ENCODE measurements at places on chromosomes 1 and 21.

DNA sequence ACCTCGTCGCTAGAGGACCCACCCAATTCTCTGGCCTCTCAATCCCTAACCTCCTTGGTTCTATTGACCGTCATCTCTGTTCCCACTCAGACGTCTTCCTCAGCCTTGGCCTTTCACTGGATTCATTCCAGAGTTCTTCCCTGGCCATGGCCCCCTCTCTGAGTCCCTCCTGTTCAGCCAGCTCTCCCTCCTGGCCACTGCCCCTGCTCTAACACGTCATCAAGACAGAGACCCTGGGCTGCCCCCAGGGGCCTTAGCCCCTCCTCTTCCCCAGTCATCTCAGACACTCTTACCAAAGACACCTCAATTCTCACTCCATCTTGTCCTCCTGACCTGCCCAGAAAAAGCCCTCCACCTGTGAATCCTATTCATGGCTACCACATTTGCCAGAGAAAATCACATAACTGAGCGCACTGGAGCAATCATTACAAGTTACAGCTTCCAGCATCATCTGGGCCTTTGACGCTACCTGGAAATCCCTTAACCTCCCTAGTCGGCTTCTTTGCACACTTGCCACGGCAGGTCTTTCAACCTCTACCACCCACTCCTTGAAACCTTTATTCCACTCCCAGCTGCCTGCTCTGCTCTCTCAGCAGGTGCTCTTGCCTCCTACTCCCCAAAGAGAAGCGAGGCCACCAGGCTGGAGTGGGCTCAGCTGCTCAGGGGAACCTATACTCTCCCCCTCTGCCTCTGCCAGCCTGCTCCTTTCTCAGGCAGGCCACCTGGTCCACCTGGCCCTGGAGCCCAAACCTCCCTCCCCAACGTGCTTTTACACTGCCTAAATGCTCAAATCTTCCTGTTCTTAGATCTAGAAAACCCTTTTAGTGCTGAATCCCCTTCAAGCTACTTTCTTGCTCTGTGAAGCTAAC, 14.0 kb downstream of the DCST2 start:
- DNase-seq: no peak
- no peak overlapping the region for H3K27ac ChIP-seq
- peak overlapping the region; percentile 62 for H3K4me3 ChIP-seq
- H3K36me3 ChIP-seq: no peaks in the 10 kb centered on the region
- H3K27me3 ChIP-seq: no peaks in the 10 kb centered on the region

GRCh38 chr1:158248118-158248517, 6.1 kb upstream of the CD1A start:
- no peaks in the 10 kb centered on the region for H3K36me3 ChIP-seq
- H3K4me3 ChIP-seq: peak overlapping the region; percentile 81
- peaks cover 63% of the 10 kb centered on the region for H3K4me1 ChIP-seq
- no peaks in the 10 kb centered on the region for H3K27me3 ChIP-seq
- DNase-seq: peak; percentile 78

GRCh38 chr1:109624201-109625010, 4.8 kb downstream of the AMPD2 start:
- peak overlapping the region; percentile 92 for H3K27ac ChIP-seq
- no peaks in the 10 kb centered on the region for H3K36me3 ChIP-seq
- H3K4me3 ChIP-seq: peak overlapping the region; percentile 71
- peaks cover 47% of the 10 kb centered on the region for H3K4me1 ChIP-seq
- no peaks in the 10 kb centered on the region for H3K27me3 ChIP-seq
- DNase-seq: peak; percentile 53

GRCh38 chr21:41011951-41012366, 156.0 kb upstream of the BACE2 start:
- no peak overlapping the region for H3K27ac ChIP-seq
- H3K4me1 ChIP-seq: no peaks in the 10 kb centered on the region
- peaks cover 6% of the 10 kb centered on the region for H3K27me3 ChIP-seq
- no peak for DNase-seq
- no peaks in the 10 kb centered on the region for H3K36me3 ChIP-seq

DNA sequence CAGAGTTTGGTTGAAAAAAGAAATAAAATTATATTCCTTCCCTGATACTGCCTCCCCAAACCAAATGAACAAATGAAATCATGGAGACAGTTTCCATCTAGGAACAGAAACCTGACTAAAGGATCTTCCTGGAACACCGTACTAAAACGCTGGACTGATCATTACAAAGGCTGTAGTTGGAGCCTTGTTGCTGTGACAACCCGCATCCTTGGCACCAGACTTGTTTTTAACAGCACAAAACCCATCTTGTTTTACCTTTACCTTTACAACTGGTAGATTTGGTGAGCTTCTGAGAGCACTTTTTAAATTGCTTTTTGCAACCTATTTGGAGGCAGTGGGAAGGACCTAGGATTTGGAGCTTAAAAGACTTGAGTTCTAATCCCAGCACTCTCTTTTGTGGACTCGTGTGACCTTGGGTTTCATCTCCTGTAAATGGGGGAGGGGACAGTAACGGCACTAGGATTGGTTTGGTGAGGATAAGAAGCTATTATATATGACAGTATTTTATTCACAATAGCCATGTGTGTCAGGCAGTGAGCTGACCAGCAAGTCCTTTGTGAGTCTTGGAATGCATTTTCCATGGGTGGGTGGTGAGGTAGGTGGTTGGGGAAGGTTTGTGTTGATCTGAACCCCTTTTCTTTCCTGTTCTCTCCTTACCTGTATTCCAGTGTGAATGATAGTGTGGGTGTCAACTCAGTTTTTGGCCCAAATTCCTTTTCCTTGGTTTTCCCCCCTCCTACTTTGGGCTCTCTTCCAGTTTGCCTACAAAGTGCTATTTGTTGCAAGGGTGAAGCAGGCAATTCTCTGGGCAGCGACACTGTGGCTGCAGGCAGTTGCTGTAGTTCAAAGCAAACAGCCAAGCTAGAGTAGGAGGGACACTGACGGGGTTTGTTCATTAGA, 12.6 kb downstream of the LRRC8D start:
- peaks cover 13% of the 10 kb centered on the region for H3K4me1 ChIP-seq
- H3K4me3 ChIP-seq: no peak overlapping the region
- no peaks in the 10 kb centered on the region for H3K36me3 ChIP-seq
- H3K27me3 ChIP-seq: no peaks in the 10 kb centered on the region
- no peak for DNase-seq

GRCh38 chr1:59532102-59532501, 235.2 kb downstream of the FGGY start:
- no peak overlapping the region for H3K4me3 ChIP-seq
- no peak for DNase-seq
- H3K36me3 ChIP-seq: no peaks in the 10 kb centered on the region
- H3K27me3 ChIP-seq: no peaks in the 10 kb centered on the region
- H3K4me1 ChIP-seq: peaks cover 4% of the 10 kb centered on the region
- H3K27ac ChIP-seq: no peak overlapping the region

DNA sequence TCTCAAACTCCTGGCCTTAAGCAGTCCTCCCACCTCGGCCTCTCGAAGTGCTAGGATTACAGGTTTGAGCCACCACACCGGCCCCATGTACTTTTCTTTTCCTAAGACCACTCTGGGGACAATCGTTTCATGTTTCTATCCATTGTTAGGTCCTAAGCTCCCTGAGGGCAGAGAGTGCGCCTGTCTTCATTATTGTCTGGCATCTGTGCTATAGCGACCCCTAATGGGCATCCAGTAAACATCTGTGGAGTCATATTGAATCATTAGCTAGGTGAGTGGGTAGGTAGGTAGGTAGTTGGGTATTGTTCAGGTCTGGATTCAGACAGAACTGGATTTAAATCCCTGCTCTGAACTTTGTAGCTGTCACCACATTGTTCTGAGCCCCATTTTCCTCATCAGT, 66.1 kb downstream of the TMEM53 start:
- H3K4me3 ChIP-seq: no peak overlapping the region
- no peaks in the 10 kb centered on the region for H3K4me1 ChIP-seq
- no peak for DNase-seq
- no peaks in the 10 kb centered on the region for H3K36me3 ChIP-seq
- no peak overlapping the region for H3K27ac ChIP-seq

DNA sequence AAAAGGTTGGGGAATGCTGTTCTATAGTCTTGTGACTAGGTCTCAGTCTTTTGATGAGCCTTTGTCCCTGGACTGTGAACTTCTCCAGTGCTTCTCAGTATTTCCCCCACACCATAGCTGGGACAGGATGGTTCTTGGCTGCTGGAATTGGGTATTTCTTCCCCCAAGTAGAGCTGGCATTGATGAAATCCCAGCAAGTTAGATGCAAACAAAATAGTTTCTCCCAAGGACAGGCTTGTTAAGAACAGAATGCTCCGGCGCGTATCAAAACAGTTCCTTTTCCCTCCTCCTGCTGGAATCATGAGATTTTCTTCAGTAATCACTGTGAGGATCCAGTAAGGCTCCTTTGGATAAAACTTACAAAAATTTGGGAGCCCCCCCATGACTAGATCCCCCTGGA, 162.6 kb downstream of the PIK3R3 start:
- no peak for DNase-seq
- H3K4me1 ChIP-seq: peaks cover 1% of the 10 kb centered on the region
- no peak overlapping the region for H3K4me3 ChIP-seq
- no peak overlapping the region for H3K27ac ChIP-seq
- H3K27me3 ChIP-seq: no peaks in the 10 kb centered on the region
- H3K36me3 ChIP-seq: peaks cover 5% of the 10 kb centered on the region

- H3K4me1 ChIP-seq: peaks cover 7% of the 10 kb centered on the region
- no peaks in the 10 kb centered on the region for H3K36me3 ChIP-seq
- peak within 1 kb of the TSS; percentile 63 for H3K4me3 ChIP-seq
- H3K27me3 ChIP-seq: peaks cover 43% of the 10 kb centered on the region
- no peak within 1 kb of the TSS for H3K27ac ChIP-seq
These were observed at the start of gene GPR153 for GRCh38 chr1:6260961-6261614. GPR153 (minus strand) TSS chr1:6261098; CDS start chr1:6254905, 6,193 bp downstream.

GRCh38 chr1:61056196-61056572, 26.2 kb upstream of the NFIA start:
- peak overlapping the region; percentile 73 for H3K4me3 ChIP-seq
- peaks cover 62% of the 10 kb centered on the region for H3K27me3 ChIP-seq
- no peak for DNase-seq
- H3K4me1 ChIP-seq: peaks cover 40% of the 10 kb centered on the region
- H3K27ac ChIP-seq: no peak overlapping the region
- H3K36me3 ChIP-seq: peaks cover 4% of the 10 kb centered on the region

DNA sequence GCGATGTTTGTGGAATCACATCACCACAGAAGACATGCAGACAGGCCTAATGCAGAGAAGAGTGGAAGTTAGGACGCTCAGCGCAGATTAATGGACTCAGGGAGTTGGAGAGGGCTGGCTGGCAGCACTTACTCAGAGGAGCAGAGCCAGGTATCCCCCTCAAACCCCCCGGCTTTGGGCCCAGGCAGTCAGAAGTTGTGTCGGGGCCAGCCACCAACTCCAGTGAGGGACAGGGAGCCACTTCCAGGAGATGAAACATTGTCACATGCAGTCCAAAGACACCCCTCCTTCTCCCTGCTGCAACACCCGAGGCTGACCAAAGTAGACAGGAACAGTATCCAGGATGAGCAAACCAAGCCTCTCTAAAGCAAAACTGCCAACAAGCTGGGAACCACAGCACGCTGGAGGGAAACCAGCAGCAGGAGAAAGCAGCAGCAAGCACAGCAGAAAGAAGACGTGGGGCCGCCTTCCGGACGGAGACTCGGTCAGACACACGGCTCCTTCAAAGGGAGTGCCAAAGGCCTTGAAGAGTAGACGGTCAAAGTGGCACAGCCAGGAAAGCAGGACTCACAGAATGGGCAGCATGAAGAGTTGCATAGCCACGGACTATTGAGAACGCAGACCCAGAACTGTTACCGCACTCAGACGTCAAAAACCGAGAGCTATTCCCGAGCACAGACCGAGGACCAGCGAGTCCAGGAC, 149.3 kb downstream of the PCBP3 start:
- H3K4me3 ChIP-seq: no peak overlapping the region
- H3K36me3 ChIP-seq: no peaks in the 10 kb centered on the region
- peak overlapping the region; percentile 58 for H3K27ac ChIP-seq
- H3K4me1 ChIP-seq: no peaks in the 10 kb centered on the region

- H3K4me3 ChIP-seq: no peak overlapping the region
- no peak for DNase-seq
- H3K36me3 ChIP-seq: no peaks in the 10 kb centered on the region
- peaks cover 12% of the 10 kb centered on the region for H3K27me3 ChIP-seq
These were observed 71.4 kb upstream of the COG2 start for GRCh38 chr1:230570724-230571360.

- no peak overlapping the region for H3K4me3 ChIP-seq
- DNase-seq: no peak
- peaks cover 7% of the 10 kb centered on the region for H3K36me3 ChIP-seq
- no peak overlapping the region for H3K27ac ChIP-seq
- H3K27me3 ChIP-seq: no peaks in the 10 kb centered on the region
These were observed 140.3 kb upstream of the KIF26B start for GRCh38 chr1:245014247-245015029.

DNA sequence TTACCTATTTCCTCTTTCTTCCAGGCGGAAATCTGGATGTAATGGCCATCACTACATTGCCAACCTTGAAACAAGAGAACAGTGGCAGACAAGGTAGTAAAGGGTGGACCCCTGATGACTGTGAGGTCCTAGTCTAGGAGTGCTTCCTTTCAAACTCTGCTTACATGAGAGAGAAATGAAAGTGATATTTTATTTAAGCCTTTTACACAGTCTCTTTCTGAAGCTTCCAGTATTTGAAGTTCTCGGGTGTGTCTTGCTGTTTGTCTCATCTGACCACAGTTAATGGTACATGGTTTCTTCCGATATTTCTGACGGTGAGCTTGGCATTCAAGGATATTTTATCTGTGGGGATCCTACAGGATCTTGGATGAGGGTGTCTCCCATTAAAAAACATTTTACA, 215.2 kb downstream of the SLC45A1 start:
- peak; percentile 23 for DNase-seq
- H3K4me1 ChIP-seq: peaks cover 62% of the 10 kb centered on the region
- no peaks in the 10 kb centered on the region for H3K27me3 ChIP-seq
- peak overlapping the region; percentile 82 for H3K27ac ChIP-seq

DNA sequence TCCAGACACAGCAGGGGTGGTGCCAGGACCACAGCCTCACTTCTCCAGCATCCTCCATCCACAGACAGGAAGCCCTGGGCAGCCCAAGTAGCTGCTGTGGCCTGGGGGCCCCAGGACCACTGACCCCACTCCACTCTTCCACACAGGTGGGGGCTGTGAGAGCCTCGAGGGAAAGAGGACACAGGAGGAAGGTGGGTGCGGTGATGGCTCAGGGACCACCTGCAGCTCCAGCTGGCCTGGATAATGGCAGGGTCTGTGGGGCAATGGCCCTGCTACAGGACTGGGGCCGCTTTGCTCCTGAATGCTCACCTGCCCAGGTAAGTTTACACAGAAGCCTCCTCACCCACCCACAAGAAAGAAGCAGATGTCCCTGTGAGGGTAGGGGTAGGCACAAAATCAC, 18.3 kb upstream of the PRSS38 start:
- peaks cover 30% of the 10 kb centered on the region for H3K27me3 ChIP-seq
- DNase-seq: no peak
- H3K4me3 ChIP-seq: no peak overlapping the region
- no peaks in the 10 kb centered on the region for H3K4me1 ChIP-seq
- H3K36me3 ChIP-seq: no peaks in the 10 kb centered on the region

- no peaks in the 10 kb centered on the region for H3K27me3 ChIP-seq
- no peak overlapping the region for H3K27ac ChIP-seq
- no peaks in the 10 kb centered on the region for H3K36me3 ChIP-seq
- no peak overlapping the region for H3K4me3 ChIP-seq
- no peaks in the 10 kb centered on the region for H3K4me1 ChIP-seq
These were observed 697.2 kb downstream of the USP25 start for GRCh38 chr21:16426936-16427335.

GRCh38 chr21:41170442-41170841, 2.5 kb downstream of the BACE2 start:
- peak; percentile 13 for DNase-seq
- H3K4me3 ChIP-seq: no peak overlapping the region
- H3K27ac ChIP-seq: no peak overlapping the region
- H3K4me1 ChIP-seq: peaks cover 37% of the 10 kb centered on the region
- H3K27me3 ChIP-seq: peaks cover 9% of the 10 kb centered on the region

Measured in naive B cell (primary cell).